ENCODE measurements at places on chromosomes 2 and 18.

DNA sequence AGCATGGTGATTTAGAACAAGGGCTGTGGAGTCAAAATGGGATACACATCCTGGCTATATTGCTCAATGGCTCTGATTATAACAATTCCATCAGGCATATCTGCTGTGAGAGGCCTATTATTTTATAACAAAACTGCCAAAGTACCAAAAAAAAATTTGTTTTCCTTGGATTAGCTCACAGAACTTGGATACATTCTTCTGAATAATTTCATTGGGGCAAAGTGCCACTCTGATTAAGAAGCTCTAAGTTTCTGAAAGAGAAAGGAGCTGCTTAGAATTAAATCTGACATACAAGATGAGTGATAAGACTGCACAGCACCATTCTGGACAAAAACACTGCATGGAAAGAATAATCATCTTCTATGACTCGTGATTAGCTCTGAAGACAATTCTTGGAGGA, 85.7 kb downstream of the SMC6 start:
- no peak for DNase-seq

GRCh38 chr18:36350839-36351469, 53.4 kb downstream of the FHOD3 start:
- DNase-seq, result no peak

GRCh38 chr18:62521593-62521992, 1.2 kb upstream of the ZCCHC2 start:
- DNase-seq, result no peak

- DNase-seq, result no peak
Measured at GRCh38 chr2:233044974-233045605, 12.6 kb downstream of the NEU2 start.

GRCh38 chr2:217064234-217065011, 204.6 kb upstream of the TNP1 start:
- no peak for DNase-seq

DNA sequence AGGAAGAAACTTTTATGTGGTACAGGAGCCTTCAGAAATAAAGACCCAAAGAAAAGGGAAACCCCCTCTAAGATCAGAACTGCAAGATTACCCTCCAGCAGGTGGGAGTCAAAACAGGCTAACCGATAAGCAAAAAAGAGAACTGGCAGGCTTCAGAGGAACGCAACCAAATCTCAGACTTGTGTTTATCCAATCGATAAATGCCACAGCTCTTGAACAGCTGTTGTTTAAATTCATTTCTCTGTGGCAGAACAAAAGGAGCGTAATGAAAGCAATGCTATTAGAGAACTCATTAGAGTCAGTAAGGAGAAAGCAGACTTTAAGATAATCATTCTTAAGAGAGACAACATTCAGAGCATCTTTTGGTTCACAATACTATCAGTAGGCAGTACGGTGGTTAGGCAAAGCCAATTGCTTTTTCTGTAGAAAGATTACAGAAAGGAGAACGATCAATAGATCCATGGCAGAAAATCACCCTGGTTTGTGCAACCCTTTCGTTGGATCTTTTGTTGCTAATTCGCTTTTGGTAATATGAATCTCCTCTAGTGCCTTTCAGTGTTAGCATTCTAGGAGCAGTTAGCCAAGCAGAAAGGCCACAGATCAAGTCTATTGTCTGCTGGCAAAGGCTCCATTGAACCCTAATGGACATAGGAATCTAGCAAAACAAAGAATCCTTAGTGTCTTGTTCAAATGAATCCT, 476.4 kb upstream of the CHST9 start:
- no peak for DNase-seq

DNA sequence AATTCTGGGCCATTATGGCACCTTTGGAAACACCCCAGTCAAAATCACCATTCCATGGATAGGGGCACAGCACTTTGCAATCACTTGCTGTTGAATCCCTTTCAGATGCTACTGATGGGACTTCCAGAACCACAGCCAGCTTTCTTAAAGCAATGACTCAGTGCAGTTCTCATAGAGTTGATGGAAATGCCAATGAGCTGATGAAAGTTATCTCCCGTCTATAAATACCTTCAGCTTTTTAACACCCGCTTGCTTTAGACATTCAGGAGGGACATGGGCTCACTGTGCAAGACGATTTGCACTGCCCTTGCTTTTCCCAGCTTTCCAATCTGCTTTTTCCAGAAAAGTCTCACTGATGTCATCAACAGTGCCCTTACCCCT, 66.7 kb upstream of the RPL31 start:
- no peak for DNase-seq

DNA sequence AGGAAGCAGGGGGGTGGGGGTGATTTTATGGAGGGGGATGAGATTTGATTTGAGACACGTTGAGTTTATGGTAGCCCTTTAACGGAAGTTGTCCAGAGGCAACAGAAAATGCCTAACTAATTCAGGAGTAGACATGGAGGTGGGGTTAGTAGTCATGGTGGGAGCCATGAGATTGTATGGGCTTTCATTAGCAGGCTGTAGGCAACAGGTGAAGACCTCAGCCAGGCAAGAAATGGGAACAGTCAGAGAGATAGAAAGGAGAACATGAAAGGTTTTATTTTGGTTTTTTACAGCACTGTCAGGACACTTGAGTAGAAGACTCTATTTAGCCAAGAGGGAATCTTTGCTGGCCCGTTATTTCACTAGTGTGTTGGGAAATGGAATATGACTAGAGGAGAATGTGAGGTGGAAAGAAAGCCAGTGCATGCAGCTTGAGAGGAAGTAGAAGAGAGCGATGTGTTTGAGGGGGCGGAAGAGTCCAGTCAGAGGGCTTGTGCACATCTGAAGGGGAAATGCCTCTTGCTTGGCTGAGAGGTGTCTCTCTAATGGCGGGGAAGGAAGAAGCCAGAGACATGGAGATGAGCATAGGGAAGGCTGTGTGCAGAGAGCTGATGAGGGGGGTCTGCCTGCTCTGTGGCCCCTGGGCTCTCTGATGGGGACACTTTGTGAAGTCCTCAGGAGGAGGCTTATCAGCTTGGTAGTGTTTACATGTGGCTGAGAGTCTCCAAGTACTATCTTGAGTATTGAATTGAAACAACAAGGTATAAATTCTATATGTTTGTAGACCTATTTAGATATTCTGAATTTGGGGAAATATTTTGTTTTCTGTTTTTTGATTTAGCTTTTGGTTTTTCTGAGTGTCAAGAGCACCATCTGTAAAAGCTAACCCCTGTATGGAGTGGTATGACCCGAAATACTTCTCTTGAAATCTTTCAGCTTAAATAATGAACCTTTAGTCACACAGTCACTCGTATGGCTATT, 66.9 kb upstream of the ITM2C start:
- DNase-seq, result no peak

DNA sequence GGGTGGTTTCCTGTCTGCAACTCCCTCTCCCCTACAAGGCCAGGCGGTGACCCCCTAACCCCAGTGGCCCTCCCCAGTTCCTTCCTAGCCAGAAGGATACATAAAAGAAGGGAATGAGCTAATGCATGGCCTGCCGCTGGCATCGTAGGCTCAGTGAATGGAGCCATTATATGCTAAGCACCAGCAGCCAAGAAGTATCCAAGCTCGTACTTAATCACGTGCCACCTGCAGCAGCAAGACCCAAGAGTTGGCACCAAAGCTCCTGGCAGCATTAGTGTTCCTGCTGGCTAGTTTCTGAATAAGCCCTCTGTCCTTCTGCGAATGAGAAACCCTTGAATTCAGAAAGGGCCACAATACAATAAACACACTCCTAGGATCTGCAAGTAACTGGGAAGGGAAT, 4.3 kb downstream of the DBI start:
- no peak for DNase-seq

Measured in NCI-H1436 (cell line).